Activated naive CD8-positive, alpha-beta T cell treated with anti-CD3 and anti-CD28 coated beads, Interleukin-2, amount 10 ng/mL, durations not matched to agents 7 days and 5 days (primary cell): ENCODE measurements at places on chromosomes 3 and 15. TPM values are rescaled to one million over a fixed set of nuclear protein-coding genes. Genes with fewer than 3 reads are reported as not detected.
A peak's percentile ranks its signal among the peaks of the same experiment; 100 is the strongest.

- H3K27ac ChIP-seq: no peak overlapping the region
- H3K27me3 ChIP-seq: no peaks in the 10 kb centered on the region
- H3K36me3 ChIP-seq: no peaks in the 10 kb centered on the region
- H3K4me1 ChIP-seq: peaks cover 5% of the 10 kb centered on the region
- no peak overlapping the region for H3K4me3 ChIP-seq
These were observed 12.8 kb upstream of the CMC1 start for GRCh38 chr3:28228623-28229022.

GRCh38 chr3:105826778-105827634 is 41.8 kb downstream of the CBLB start:
- no peak for DNase-seq
- H3K27me3 ChIP-seq: no peaks in the 10 kb centered on the region
- H3K36me3 ChIP-seq: peaks cover 64% of the 10 kb centered on the region
- H3K4me3 ChIP-seq: peak overlapping the region; percentile 74

GRCh38 chr3:86731501-86731901 is 259.4 kb downstream of the VGLL3 start:
- H3K4me3 ChIP-seq: no peak overlapping the region
- H3K27ac ChIP-seq: no peak overlapping the region
- H3K27me3 ChIP-seq: no peaks in the 10 kb centered on the region
- H3K4me1 ChIP-seq: no peaks in the 10 kb centered on the region
- no peak for DNase-seq

DNA sequence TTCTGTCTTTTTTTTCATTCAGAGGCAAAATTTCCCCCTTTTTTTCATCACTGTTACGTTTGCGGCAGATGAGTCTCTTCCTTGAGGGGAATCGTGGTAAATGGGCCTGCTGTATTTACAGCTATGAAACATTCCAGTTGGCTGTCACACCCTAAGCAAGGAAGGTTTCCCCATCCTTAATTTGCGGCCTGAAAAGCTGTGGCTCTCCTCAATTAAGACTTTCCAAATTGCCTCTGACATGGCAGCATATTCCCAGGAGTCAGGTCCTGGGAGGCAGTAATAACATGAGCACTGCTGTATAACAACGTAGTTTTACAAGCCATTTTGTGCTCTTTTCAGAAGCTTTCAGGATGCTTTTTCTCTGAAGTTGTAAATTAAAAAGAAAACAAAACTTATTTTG is 420.9 kb downstream of the LPP start:
- H3K27me3 ChIP-seq: no peaks in the 10 kb centered on the region
- no peak overlapping the region for H3K4me3 ChIP-seq
- H3K27ac ChIP-seq: no peak overlapping the region

DNA sequence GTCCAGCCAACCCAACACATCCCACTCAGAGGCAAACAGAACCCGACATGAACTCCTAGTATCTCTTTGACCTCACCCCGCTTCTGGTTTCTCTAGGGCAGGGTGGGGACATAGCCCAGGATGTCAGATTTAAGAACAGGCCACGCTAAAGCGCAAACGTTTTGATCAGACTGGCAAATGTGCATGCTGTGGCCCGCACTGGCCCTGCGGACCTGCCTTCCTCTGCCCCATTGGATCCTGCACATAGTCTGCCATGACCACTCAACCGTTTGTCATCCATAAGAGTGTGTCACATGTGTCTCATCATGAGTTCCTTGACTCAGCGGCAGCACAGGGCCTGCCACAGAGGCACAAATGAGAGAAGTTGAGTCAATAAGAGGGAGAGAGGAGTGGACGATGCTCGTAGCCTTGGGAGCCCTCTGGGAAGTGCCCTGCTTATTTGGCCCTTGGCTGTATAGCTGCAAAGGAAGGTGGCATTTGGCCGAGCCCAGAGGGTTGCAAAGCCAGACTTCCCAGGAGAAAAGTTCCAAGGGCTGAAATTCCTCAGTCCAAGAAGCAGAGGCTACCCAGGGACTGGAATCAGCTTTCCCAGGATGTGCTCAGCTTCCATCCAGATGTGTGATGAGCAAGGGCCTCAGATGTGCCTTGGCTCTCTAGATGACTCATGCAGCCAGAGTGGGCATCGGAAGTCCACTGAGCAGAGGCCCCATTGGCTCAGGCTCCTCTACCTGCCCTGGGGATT is 55.5 kb upstream of the SLCO2A1 start:
- no peak overlapping the region for H3K4me3 ChIP-seq
- peaks cover 10% of the 10 kb centered on the region for H3K27me3 ChIP-seq
- no peak for DNase-seq
- H3K36me3 ChIP-seq: no peaks in the 10 kb centered on the region

DNA sequence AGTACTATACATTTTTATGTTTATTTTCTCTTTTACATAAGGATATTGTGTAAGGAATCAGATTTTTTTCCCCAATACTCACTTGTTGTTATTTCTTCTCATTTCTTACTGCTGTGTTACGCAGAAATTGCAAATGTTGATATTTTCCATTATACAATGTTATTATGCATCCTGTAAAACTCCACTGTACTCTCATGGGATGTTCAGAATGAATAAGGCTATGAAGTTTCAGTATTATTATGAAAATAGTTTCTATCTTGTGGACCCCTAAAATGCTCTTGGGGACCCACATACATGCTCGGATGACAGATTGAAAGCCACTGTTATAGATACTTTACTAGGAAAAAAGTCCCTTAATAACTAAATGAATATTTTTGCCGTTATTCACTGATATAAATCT is 329.4 kb downstream of the EPHA3 start:
- H3K4me1 ChIP-seq: no peaks in the 10 kb centered on the region
- no peak overlapping the region for H3K4me3 ChIP-seq
- no peaks in the 10 kb centered on the region for H3K36me3 ChIP-seq
- no peak for DNase-seq

- H3K36me3 ChIP-seq: no peaks in the 10 kb centered on the region
- no peak for DNase-seq
- peaks cover 9% of the 10 kb centered on the region for H3K27me3 ChIP-seq
These were observed 81.7 kb downstream of the PRICKLE2 start for GRCh38 chr3:64143409-64144130.

DNA sequence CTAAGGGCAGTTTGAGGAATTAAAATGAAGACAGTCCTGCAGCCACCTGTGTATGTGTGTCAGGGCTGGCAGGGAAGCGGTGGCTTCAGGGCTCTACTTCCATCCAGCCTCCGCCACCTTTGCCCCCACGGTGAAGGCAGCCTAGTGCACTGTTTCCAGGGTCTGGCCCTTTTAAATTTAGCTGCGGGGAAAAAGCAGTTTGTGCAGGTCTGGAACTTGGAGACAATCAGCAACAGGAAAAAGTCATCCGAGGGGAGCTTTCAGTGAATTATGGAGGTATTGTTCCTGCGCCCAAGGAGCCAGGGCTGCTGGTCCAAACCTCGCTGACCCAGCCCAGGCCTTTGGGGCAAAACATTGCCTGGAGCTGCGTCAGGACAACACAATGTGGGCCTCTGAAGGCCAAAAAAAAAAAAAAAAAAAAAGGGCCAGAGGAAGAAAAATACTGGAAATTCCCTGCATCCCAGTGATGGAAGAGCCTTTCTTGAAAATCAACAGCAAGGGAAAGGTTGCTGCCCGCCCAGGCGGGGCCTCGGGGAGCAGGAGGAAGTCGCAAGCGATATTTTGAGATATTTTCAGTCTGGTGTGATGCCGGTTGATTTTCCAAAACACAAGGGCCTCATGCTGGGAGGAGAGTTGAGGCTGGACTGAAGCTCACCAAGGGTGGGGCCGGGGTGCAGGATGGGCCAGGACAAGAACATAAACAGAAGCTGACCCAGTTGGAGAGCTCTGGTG is 25.5 kb upstream of the FGD5 start:
- no peaks in the 10 kb centered on the region for H3K36me3 ChIP-seq
- DNase-seq: no peak
- peaks cover 13% of the 10 kb centered on the region for H3K27me3 ChIP-seq

GRCh38 chr15:57824186-57824585 is 117.7 kb downstream of the POLR2M start:
- H3K27me3 ChIP-seq: peaks cover 17% of the 10 kb centered on the region
- no peak overlapping the region for H3K27ac ChIP-seq
- H3K4me1 ChIP-seq: peaks cover 5% of the 10 kb centered on the region
- no peak for DNase-seq

- H3K27ac ChIP-seq: no peak overlapping the region
- no peak for DNase-seq
- H3K4me1 ChIP-seq: peaks cover 9% of the 10 kb centered on the region
- peaks cover 5% of the 10 kb centered on the region for H3K27me3 ChIP-seq
- H3K36me3 ChIP-seq: no peaks in the 10 kb centered on the region
- no peak overlapping the region for H3K4me3 ChIP-seq
These were observed 150.5 kb downstream of the CFAP20DC start for GRCh38 chr3:58899159-58899952.

- H3K4me3 ChIP-seq: no peak overlapping the region
- DNase-seq: no peak
- H3K27ac ChIP-seq: no peak overlapping the region
- no peaks in the 10 kb centered on the region for H3K36me3 ChIP-seq
- H3K27me3 ChIP-seq: no peaks in the 10 kb centered on the region
These were observed 1072.6 kb downstream of the ROBO2 start for GRCh38 chr3:78112291-78113010.

DNA sequence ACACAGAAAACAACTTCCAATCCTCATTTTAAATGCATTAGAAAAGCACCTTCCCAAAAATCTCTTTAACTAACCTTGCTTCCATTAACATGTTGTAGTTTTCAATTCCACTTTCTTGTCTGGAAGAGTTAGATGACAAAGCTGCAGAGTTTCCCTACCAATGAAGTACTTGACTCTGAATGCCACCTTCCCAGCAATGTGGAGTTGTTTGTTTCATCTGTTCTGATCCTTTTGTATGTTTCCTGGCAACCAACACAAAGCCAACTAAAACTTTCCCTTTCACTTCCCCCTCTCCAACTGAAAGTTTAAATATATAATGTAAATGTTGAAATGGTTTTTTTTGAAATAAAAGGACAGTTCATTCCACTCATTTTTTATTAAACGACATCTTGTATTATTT is at the start of gene WDR49:
TSS of gene WDR49 (minus strand) at position 183 of the 400 bp plus-strand sequence. CDS start 517 bp downstream, outside the sequence.
- no peaks in the 10 kb centered on the region for H3K27me3 ChIP-seq
- no peak within 1 kb of the TSS for H3K4me3 ChIP-seq
- no peaks in the 10 kb centered on the region for H3K36me3 ChIP-seq
- H3K4me1 ChIP-seq: peaks cover 3% of the 10 kb centered on the region

GRCh38 chr3:154933581-154933980 is 146.5 kb upstream of the MME start:
- H3K4me1 ChIP-seq: no peaks in the 10 kb centered on the region
- H3K36me3 ChIP-seq: no peaks in the 10 kb centered on the region
- peaks cover 3% of the 10 kb centered on the region for H3K27me3 ChIP-seq
- no peak for DNase-seq

- H3K36me3 ChIP-seq: no peaks in the 10 kb centered on the region
- H3K27ac ChIP-seq: no peak overlapping the region
- no peak overlapping the region for H3K4me3 ChIP-seq
- H3K4me1 ChIP-seq: no peaks in the 10 kb centered on the region
- no peaks in the 10 kb centered on the region for H3K27me3 ChIP-seq
- DNase-seq: no peak
These were observed 1048.5 kb downstream of the NTRK3 start for GRCh38 chr15:87207990-87208580.

GRCh38 chr15:40593588-40594428 is at the start of gene KNL1:
Gene KNL1 (plus strand): TSS chr15:40594249. CDS start chr15:40602932, 8,683 bp downstream.
- peak; percentile 88 for DNase-seq
- H3K27me3 ChIP-seq: peaks cover 6% of the 10 kb centered on the region
- peaks cover 9% of the 10 kb centered on the region for H3K36me3 ChIP-seq
- peak within 1 kb of the TSS; percentile 97 for H3K27ac ChIP-seq
- peak within 1 kb of the TSS; percentile 91 for H3K4me3 ChIP-seq

DNA sequence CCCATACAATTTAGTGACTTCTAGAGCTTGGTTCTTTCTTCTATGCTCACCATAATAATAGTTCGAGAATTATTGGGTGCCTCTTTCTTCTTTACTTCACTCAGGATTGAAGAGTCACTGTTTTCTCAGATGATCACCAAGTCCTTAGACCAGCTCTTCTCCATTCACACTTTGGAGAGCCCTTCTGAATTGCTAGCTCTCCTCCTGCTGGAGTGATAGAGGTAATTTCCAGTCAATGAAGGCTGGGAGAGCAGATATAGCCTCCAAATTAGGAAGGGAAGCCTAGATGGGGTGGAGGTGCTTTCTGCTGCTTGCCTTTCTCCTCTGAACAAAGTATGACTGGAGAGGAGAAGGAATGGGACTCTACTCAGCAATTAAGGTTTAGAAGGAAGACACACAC is 10.7 kb upstream of the BBX start:
- no peak overlapping the region for H3K4me3 ChIP-seq
- no peaks in the 10 kb centered on the region for H3K4me1 ChIP-seq
- no peak for DNase-seq
- no peaks in the 10 kb centered on the region for H3K36me3 ChIP-seq
- H3K27me3 ChIP-seq: peaks cover 7% of the 10 kb centered on the region

GRCh38 chr3:141105828-141106628 is 54.9 kb downstream of the SPSB4 start:
- no peak for DNase-seq
- H3K27me3 ChIP-seq: peaks cover 3% of the 10 kb centered on the region
- H3K4me1 ChIP-seq: no peaks in the 10 kb centered on the region
- H3K27ac ChIP-seq: no peak overlapping the region
- no peaks in the 10 kb centered on the region for H3K36me3 ChIP-seq
- H3K4me3 ChIP-seq: no peak overlapping the region

DNA sequence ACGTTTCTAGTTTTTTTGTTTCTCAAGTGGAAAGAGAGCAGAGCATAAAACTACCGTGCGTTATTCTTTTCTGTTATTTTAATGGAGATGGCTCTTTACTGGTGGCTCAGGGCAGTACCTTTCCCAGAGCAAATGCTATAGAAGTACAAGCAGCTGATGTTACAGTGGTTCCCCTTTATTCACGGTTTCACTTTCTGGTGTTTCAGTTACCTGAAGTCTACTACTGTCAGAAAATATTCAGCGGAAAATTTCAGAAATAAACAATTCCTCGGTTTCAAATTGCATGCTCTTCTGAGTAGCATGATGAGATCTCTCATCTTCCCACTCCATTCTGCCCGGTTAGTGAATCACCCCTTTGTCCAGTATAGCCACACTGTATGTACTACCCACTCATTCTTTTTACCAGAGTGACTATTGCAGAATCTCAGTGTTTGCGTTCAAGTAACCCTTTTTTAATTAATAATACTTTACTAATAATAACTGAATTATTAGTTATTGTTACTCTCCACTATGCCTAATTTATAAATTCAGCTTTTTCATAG is 597.5 kb upstream of the ROBO2 start:
- no peaks in the 10 kb centered on the region for H3K4me1 ChIP-seq
- no peak overlapping the region for H3K4me3 ChIP-seq
- H3K27me3 ChIP-seq: no peaks in the 10 kb centered on the region
- no peaks in the 10 kb centered on the region for H3K36me3 ChIP-seq
- no peak for DNase-seq

GRCh38 chr3:177351757-177352158 is 154.5 kb upstream of the TBL1XR1 start:
- DNase-seq: no peak
- peaks cover 14% of the 10 kb centered on the region for H3K4me1 ChIP-seq
- H3K36me3 ChIP-seq: no peaks in the 10 kb centered on the region

- H3K27ac ChIP-seq: no peak overlapping the region
- H3K4me1 ChIP-seq: peaks cover 2% of the 10 kb centered on the region
- DNase-seq: no peak
- no peak overlapping the region for H3K4me3 ChIP-seq
- H3K36me3 ChIP-seq: no peaks in the 10 kb centered on the region
These were observed 34.7 kb upstream of the LACTB start for GRCh38 chr15:63086947-63087346.

The RAB43 gene
- total RNA-seq: 72.6 TPM

The MITF gene
- 1.6 TPM for total RNA-seq

The APOD gene
- total RNA-seq: not detected

The CCK gene
- total RNA-seq: not detected

The FANCD2OS gene
- total RNA-seq: not detected

The CIDEC gene
- total RNA-seq: not detected

The GOLGA6L26 gene
- not detected for total RNA-seq

The SPSB4 gene
- total RNA-seq: not detected

The GOLGA6B gene
- total RNA-seq: not detected

The CD86 gene
- total RNA-seq: 1.0 TPM

The TGM5 gene
- total RNA-seq: not detected
